NCI-H2171 treated with DMSO at 0.1 percent for 48 hours (cell line): ENCODE measurements at places on chromosomes 16 and 17.

DNA sequence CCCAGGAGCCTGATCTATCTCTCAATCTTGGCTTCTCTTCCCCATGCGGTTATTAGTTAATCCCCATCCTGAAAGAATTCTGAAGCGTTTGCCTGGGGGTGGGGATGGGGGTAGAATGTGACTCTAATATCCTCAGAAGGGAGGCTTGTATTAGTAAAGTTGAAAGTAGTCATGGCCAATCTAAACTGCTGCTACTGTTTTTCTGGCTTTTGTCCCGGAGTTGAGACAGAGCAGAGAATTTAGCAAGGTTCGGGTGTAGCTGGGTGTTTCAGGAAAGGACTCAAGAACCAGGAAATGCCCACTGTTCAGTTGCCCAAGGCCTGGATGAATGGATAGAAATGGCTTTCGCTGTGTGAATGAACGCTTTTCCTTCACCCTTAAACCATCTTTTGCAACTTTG lies 17.6 kb upstream of the ITGAM start:
- no peak for DNase-seq

DNA sequence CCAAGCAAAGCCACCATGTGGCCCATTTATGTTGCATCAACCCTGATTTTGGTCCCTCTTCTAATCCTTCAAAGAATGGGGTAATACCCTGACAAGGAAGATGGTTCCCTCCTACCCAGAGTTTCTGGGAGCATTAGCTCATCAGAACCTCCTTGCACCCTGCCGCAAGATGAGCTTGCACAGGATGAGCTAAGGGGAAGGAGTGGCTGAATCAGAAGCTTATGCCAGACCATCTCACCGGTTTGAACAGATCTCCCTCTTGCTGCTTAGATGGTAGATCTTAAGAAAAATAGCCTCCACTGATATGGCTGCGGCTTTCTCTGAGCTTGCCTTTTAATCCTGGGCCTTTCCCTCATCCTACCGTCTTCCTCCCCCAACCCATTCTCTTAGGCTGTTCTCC lies 175.1 kb downstream of the SOX9 start:
- no peak for DNase-seq

GRCh38 chr16:280552-280951 lies at the start of gene ARHGDIG:
Gene ARHGDIG (plus strand): TSS chr16:280591. CDS start chr16:280681, 90 bp downstream.
- no peak for DNase-seq

GRCh38 chr16:84929421-84930297 lies 81.7 kb downstream of the ZDHHC7 start:
- DNase-seq, result no peak

GRCh38 chr16:67992661-67993206 lies 6.5 kb downstream of the DPEP2 start:
- DNase-seq, result no peak

- DNase-seq, result no peak
These were observed 1938.8 kb downstream of the TP53TG3F start for GRCh38 chr16:35398180-35398579.

DNA sequence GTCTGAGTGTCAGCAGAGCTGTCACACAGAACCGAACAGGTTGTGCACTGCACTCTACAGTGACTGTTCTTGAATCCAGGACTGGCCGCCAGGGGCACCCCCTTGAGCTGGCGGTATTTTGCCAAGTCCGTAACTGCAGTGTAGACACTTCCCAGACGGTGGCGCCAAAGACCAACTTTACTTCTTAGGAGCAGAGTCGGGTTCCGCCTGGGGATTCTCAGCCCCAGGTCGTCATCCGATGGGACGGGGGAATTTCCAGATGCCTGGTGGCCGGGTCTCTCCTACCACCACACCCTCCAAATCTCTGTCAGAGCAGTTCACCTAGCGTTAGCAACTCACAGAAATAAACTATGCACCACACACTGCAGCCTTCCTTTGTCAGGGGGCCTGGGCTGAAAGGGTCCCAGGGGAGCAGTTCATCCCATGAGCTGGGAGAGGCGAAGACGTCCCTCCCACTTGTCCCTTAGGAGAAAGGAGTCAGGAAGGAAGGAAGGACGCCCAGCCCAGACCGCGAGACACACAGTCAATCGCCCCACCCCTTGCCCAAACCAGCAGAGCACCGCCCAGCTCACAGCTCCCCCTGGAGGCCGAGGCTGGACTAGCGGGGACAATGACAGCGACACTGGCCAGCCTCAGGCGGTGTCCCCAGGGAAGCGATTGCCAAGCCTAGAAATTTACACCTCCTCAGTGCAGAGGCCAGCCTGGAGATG lies 7.4 kb upstream of the RIPOR1 start:
- DNase-seq, result peak; percentile 94

DNA sequence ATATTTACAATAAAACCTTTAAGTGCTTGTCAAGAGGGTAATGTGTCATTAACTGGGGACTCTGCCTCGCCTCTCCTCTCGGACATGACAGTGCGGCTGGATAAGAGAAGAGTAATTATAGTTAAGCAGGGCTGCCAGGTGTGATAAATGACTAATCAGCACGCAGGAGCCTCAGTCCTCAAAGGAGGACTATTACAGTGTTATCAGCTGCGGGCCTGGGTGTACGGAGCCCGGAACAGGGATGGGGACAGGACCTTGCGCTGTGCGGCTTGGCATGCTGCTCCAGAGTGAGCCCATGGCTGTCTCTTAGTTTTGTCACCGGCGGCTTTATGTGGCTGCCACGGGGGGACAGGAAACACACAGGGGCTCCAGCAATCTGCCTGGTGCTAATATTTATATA lies 607.2 kb downstream of the MAF start:
- DNase-seq, result no peak

GRCh38 chr16:48820379-48820778 lies 210.4 kb upstream of the N4BP1 start:
- no peak for DNase-seq

DNA sequence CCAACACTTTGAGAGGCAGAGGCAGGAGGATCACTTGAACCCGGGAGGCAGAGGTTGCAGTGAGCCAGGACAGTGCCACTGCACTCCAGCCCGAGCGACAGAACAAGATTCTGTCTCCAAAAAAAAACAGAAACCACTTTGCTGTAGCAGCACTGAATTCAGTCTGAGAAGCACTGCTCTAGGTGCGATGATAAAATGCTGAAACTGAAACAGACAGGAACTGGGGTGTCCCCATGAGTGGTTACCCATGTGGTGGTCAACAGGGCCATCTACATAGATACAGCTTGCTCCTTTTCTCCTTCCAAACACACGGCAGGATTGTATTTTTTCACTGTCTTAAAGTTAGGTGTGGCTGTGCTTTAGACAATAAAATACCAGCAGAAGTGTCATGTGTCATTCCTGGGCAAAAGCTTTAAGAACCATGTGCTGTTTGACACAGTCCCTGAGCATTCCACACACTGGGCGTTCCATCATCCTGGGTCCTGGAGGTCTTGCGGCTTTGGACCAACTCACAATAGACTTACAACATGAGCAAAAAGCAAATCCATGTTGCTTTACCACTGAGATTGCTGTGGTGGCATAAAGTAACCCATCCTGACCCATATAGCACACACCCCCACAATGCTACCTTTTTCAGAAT lies 11.5 kb downstream of the GAS7 start:
- DNase-seq, result no peak

DNA sequence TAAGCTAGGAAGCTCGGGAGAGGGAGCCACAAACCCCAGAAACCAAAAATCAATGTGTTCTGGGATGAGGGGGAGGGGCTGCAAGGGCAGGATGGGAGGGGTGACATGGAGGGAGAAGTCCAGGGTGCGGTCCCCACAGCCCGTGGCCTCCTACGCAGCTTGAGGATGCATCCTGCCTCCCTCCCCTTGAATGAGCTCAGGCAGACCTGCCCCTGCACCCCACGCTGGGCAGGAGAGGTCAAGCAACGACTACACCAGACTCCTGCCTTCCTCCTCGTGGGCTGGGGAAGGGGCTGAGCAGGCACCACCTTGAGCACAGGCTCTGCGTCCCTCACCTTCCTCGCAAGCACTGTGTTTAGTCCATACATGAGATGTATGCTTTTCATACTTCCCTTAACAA lies 3.9 kb downstream of the ANKRD13B start:
- no peak for DNase-seq

DNA sequence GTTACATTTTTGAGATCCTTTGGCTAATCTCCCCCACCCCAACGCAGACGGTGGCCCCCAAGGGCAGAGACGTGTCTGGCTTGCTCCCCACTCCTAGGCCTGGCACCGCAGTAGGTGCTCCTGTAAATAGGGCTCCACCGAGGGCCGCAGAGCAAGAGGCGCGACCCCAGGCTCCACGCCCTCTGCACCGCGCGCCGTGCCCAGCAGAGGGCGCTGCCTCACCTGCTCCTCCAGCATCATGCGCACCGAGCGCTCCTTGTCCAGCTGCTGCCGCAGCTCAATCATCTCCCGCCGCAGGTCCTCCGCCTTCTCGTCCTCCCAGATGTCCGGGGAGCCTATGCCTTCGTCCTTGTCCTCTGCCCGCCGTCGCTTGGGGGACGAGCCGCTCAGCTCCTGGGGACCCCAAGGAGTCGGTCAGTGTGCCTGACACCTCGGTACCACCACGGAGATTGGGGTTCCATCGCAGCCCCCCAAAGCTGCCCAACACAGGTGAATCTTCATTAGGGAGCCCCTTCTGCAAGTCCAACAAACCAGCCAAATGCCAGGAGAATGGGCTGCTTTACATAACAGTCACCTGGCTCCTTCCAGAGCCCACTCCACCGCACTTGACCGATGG lies 11.2 kb downstream of the TFAP4 start:
- DNase-seq, result no peak

- peak; percentile 34 for DNase-seq
These were observed 536.3 kb upstream of the EEF2KMT start for GRCh38 chr16:5633845-5634440.

DNA sequence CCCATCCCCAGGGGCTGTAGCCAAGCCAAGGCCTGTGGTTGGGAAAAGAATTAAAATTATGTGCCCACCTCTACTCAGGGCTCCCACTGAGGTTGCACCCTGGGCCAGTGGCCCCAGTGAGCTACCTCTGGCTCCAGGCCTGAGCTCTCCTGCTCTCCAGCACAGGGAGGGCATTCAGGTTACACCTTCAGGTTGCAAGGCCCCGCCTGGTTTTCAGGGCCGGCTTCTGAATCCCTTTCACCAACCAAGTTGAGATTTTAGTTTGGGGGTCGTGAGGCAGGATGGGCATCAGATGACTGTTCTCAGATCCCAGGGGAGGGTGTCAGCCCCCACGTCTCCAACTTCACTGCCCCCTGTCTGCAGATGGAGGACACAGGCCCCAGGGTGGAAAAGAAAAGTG lies 8.0 kb upstream of the KATNB1 start:
- DNase-seq, result no peak

GRCh38 chr16:29779474-29779873 lies 1.4 kb downstream of the ZG16 start:
- no peak for DNase-seq

DNA sequence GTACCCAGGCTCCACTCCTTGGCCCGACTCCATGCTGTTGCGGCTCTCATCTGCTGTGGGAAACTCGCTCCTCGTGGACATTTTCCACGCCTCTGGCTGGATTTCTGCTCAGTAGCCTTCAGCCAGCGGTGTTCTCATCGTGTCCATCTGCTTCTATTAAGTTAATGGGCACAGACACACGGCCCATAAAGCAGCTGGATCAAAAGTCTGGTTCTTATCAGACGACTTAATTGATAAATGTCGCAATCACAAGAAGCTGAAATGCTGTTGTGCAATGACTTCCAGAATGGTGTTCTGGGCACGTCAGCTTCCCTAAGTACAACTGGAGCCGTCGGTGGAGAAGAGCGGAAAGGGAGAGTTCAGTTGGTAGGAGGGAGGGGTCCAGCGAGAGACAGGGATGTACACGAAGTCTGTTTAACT lies 211.7 kb upstream of the CHMP6 start:
- DNase-seq, result no peak

GRCh38 chr16:75282466-75283281 lies 31.2 kb upstream of the BCAR1 start:
- peak; percentile 99 for DNase-seq

DNA sequence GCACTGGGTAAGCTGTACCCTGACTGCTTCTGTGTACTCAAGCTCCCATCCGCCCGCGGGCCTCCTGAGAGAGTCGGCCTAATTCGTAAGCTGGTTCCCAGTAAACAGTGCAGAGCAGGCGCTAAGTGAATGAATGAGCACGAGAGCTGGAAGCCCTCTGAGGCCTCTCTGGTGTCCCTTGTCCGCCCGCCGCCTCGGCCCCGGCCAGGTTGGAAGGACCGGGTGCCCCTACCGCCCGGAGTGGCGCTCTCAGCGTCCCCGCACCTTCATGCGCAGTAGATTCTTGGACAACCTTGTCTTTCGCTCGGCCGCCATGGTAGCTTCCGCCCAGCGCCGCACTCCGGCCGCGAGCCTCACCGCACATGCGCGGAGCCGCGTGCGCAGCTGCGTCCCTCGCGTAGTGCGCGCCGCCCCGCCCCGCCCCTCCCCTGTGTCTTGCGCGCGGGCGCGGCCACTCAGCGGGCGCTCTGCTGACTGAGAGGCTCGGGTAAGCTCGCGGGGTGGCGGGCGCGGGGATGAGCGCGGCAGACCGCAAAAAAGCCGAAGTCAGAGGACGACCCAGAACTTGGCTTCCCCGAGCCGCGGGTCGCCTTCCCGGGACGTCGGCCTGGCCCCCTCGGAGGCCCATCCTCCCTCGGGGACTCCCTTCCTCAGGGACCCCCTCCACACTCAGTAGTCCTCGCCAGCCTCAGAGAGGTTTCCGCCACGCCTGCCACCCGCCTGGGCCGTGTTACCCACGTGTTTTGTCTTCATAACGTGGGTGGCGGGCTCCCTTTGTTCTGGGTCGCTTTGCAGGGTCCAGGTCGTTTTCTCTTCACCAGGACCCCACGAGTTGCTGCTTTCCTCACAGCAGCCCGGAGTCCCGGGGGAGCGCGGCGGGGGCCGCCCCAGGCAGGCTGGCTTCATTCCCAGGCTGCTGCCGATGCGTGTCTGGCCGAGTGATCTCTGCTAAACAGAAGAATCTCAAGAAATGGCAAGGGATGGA lies at the start of gene MPHOSPH6:
Gene MPHOSPH6 (minus strand): TSS at position 364 of the 985 bp plus-strand sequence. CDS start 49 bp downstream, at position 315.
- peak; percentile 81 for DNase-seq

DNA sequence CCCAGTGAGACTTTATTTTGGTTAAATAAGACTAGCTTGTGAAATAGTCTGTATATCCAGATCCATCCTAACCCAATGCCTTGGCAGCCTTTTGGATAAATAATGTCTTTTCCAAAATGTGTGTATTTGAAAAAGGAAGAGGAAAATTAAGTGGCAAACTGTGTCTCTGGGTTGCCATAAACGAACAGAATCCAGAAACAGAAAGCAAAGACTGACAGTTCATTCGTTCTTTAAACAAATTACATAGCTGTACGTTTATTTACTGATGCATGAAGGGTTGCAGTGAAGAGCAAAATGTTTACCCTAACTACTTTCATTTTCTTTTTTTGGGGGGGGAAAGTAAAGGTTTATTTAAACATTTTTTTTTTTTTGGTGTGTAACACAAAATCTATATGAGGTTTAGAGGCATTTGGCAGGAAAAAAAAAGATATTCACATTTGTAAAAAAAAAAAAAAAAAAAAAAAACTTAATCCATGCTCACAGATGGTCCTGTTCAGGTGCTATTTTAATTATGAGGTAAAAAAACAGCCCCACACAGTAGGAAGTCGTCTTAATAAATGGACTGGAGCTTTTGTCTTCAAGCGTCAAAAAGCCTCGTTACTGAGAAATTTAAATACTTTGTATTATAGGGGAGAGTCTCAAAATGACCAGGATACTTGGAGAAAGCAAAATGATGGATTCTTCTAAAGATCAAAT lies 245.9 kb downstream of the FTO start:
- DNase-seq, result peak; percentile 81
